ENCODE measurements at places on chromosomes 13 and 19. TPM values are rescaled to one million over a fixed set of nuclear protein-coding genes. Genes with fewer than 3 reads are reported as not detected.

- DNase-seq: no peak
These were observed 324.9 kb downstream of the FOXO1 start for GRCh38 chr13:40341501-40341900.

DNA sequence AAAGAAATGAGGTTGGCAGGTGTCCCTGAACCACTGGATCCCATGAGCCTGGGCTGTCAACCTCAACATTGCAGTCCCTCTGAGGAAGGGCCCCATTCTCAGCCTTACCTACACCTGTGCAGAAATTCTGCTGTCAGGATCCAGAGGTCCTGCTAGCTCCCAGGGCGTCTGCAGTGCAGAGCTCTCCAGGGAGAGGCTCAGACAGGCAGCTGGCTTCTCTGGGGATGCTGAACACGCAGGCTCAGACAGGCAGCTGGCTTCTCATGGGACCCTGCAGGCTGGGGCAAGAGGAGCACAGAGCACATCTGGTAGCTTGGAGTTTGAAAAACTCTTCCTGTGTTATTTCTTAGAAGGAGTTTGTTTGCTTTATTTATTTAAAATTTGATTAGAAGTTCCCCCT, 50.9 kb downstream of the TMEM255B start:
- DNase-seq: no peak

- no peak for DNase-seq
These were observed 2.1 kb downstream of the PRMT1 start for GRCh38 chr19:49678985-49679770.

GRCh38 chr13:84607261-84608013, 725.2 kb upstream of the SLITRK1 start:
- DNase-seq: no peak

GRCh38 chr19:51977346-51977745, 9.3 kb downstream of the ZNF350 start:
- DNase-seq: no peak

DNA sequence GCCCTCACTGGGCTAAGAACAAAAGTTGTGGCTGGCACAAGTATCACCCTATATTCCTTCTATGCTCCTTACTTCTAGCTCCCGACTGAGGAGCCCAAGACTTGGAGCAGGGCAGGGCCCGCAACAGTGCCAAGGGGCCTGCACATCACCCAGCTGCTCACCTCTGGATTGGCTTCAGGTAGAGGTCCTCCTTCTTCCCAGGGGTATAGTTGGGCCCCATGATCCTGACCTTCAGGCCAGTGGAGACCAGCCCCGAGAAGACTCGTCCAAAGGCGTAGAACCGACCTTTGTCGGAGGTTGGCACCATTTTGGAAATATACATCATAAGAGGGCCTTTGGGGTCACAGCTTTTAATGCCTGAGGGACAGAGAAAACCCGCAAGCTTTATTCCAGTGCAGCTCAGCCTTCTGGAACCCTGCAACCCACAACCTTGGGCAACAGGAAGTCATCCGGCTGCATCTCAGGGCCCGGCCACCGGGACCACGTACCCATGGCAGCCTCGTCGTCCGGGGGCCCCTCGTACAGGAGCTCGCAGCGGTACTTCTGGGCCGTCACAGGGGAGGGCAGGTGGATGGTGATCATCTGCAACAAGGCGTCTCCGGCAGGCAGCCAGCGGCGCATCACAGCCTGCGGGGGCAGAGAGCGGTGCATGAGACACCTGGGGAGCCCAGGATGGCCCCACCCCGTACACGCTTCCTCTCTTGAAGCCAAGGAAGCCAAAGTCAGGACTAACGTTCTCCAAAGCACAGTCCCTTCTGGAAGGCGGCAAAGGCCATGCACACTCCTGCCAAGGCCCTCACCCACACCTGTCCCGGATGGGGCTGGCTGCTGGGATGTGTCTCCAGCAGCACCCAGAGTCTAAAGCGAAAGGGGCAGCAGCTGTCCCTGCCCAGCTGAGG, 4.7 kb downstream of the EEF2 start:
- DNase-seq: no peak

- DNase-seq: no peak
These were observed 62.6 kb upstream of the FARP1 start for GRCh38 chr13:98080280-98080679.

URAD gene
- total RNA-seq: not detected

CPAMD8 gene
- 4.8 TPM for total RNA-seq

DNA sequence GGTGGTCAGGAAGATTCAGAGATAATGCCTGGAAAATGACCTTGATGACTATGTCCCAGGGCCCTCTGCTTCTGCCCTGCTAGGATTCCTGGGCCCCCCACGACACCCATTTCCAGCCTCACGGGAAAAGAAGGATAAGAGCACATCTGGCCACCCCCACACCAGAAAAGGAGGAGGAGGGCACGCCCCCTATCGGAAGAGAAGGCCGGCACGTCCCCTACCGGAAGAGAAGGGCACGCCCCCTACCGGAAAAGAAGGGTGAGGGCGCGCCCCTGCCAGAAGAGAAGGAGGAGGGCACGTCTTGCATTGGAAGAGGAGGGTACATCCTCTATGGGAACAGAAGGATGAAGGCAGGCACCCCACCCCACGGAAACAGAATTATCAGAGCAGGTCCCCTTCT, 84.3 kb downstream of the IER2 start:
- no peak for DNase-seq

- DNase-seq: no peak
These were observed 1251.9 kb upstream of the SLC10A2 start for GRCh38 chr13:104318121-104318520.

- no peak for DNase-seq
These were observed 2.4 kb downstream of the MARK4 start for GRCh38 chr19:45253396-45254027.

DNA sequence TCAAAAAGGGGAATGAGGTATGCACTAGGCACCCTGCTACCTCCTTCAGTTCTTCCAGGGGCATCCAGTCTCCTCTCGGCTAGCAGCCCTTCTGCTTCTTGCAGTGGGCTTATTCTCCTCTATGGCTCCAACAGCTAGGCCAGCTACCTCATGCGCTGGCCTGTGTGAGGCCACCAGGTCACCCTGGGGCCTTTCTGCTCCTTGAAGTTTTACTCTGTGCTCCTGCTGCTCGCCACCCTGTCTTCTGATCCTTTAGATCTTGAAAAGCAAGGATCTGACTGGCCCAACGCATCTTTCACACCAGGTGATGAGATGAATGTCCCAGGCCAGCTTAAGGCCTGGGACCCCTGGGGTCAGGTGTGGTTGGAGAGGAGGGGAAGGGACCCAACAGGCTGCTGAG, 66.2 kb downstream of the RUBCNL start:
- DNase-seq: no peak

CYP2A7 gene
- not detected for total RNA-seq

DNA sequence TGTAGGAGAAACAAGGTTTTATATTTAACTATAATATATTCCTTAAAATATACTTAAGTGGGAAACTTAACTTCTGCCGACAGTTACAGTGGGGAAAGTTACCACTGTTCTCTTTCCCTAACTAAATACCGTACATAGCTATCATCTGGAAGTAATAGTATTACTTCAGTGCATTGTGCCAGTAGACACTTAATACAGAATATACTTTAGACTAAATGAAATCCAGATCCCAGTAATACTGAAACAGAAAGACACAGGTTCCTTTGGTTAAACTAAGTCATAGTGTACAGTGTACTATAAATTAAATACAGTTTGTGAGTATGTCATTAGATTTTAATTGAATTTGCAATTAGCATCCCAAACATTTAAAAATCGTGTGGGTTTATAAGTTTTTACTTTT, 107.5 kb downstream of the PCCA start:
- DNase-seq: no peak

- DNase-seq: no peak
These were observed 809.0 kb upstream of the SLITRK5 start for GRCh38 chr13:86862137-86862536.

DNA sequence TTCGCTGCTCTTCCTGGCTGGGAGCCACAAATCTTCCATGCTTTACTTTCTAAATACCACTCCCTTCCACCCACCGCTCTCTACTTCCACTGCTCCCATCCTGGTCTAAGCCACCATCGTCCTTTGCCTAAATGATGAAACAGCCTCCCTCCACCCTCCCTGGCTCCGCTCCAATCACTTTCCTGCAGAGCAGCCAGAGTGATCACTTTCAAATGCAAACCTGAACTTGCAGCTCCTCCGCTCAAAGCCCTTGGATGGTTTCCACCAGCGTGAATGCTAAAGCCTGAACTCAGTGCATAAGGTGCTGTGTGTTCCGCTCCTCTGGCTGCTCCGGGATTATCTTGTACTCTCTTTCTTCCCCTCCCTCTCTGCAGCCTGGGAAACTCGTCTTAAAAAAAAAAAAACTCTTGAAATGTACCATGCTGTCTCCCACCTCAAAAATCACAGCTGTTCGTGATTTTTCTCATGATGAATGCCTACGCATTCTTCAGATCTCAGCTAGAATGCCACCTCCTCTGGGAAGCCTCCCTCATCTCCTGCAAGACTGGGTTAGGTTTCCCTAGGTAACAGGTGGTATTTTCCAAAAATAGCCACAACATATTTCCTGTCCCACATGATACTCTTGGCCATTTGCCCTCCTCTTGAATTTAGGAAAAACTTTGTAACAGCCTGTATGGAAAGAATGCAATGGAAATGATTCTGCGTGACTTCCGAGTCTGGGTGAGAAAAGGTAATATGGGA, 3.7 kb upstream of the SIN3B start:
- no peak for DNase-seq

- DNase-seq: no peak
These were observed 18.3 kb upstream of the EIF3G start for GRCh38 chr19:10137751-10138682.

- peak; percentile 53 for DNase-seq
These were observed 1.4 kb downstream of the ING1 start for GRCh38 chr13:110714797-110715394.

DNA sequence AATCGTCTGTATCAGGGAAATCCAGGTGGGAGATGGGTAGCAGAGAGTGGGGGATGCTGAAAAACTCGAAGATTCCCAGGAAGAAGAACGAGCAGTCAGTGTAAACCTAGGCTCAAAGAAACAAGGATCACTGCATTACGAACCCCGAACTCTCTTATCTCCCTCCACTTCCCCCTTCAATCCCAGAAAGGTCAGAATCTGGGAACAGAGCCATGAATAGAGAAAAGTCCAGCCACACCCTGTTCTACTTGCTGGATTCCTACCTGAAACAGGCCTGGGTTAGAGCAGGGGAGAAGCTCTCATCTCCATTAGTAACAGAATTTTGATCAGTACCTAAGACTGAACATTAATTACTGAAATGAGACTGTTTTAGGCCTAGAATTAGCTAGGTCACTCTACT, 24.4 kb downstream of the EPSTI1 start:
- no peak for DNase-seq

- DNase-seq: no peak
These were observed 165.3 kb downstream of the LMO7 start for GRCh38 chr13:75801388-75801945.

DNA sequence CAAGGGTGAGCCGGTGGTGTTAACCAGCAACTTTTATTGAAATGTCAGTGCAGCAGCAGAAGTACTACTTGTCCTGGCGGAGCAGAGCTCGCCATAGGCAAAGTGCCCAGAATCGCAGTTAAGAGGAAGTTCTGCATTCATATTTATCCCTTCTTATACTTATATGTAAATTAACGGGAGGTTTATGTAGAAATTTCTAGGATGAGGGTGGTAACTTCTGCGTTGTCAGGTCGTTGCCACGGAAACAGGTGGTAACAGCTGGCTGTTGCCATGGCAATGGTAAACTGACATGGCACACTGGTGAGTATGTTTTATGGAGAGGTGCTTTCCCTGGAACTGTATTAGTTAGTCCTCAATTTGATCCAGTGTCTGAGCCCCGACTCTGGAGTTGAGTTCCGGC, 2494.9 kb upstream of the PCDH20 start:
- peak; percentile 45 for DNase-seq

MBD3L3 gene
- total RNA-seq: not detected

CPT1C gene
- 94.1 TPM for total RNA-seq

DNA sequence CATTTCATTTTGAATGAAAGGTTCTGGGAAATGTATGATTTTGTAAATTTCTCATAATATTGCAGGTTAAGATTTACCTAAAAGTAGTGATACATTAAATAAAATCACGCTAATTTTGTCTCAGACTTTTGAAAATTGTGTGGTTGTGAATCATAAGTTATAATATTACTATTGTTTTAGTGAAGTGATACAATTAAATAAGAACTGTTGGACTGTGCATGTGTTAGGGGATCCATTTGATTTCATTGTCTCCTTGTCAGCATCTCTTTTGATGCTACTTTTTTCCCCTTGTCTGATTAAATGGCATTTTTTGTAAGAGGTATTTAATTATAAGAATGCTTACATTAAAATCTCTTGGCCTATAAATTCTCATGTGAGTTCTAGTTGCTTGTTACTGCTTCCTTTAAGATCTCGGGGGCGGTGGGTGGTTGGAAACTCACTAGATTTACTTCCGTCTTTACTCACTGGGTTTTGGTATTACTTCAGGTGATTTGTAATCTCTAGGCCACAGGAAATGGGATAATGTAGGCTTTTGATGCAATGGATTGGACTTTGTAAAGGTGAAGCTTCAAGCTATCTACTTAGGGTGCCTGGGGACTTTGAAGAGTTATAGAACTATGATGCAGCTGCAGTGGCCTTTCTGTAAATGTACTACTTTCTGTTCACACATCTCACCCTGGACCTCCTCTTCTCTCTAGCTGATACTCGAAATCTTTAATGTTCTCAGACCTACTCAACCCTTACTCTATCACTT, 66.5 kb downstream of the PAN3 start:
- DNase-seq: no peak

PSG7 gene
- not detected for total RNA-seq

DNA sequence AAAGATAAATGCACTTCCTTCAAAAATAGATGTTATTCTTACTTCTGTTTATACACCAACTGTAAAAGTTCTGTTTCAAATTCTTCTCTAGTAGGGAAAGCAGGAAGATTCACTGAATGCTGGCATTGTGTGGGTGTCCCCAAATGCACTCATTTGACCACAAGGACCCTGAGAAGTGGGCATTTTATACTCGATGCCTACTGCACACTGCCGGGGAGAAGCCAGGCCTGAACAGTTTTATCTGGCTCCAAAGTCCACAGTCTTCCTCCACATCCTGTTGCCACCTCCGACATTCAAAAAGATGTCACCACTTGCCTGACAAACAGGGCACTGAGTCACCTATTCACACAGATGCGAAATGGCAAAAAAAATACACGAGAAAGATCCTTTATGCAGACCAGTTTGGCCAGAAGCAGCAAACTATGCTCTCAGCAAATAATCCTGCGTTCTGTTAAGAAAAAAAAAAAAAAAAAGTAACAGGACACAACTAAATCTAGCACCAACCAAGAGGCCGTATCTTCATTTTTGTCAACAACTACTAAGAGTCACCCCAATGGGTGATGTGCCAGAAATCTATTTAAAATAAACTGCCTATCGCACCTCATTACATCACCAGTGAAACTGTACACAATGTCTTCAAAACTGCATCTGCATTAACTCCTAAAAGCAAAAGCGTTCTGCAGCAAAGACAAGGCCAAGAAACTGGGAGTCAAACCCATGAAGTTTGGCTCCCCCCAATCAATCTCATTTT, 6.2 kb downstream of the ZC3H4 start:
- no peak for DNase-seq

USF2 gene
- 92.2 TPM for total RNA-seq

- DNase-seq: no peak
These were observed 23.5 kb upstream of the SIGLEC11 start for GRCh38 chr19:49984491-49984890.
